Hematopoietic multipotent progenitor cell treated with erythropoietin and hydrocortisone succinate and interleukin-3 and kit ligand, for 6 days (in vitro differentiated cells): ENCODE measurements at places on chromosomes 3 and 15.

DNA sequence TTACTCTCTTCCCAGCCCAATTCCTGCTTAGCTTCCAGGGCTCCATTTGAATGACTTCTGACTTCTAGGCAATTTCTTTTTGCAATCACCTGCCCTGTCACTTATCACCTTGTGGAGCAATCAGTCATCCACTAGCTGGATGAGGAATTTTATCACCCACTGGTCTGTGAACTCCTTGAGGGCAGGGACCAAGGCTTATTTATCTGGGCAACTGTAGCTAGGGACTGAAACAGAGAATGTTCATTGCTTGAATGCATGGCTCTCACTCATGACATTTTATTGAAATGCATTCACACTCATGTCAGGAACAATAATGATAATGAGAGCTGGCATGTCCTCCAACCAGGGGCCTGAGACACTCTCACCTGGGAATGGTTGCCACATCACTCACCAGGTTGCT lies 15.5 kb downstream of the TNFAIP8L3 start:
- DNase-seq = no peak

DNA sequence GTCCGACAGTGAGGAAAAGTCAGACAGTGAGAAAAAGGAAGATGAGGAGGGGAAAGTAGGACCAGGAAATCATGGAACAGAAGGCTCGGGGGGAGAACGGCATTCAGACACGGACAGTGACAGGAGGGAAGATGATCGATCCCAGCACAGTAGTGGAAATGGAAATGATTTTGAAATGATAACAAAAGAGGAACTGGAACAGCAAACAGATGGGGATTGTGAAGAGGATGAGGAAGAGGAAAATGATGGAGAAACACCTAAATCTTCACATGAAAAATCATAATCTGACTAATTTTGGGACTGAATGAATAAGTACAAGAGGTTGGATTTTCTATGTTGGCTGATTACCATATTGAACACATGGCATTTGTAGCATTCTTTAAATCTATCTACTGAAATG lies 26.2 kb downstream of the SEC62 start:
- DNase-seq = no peak

DNA sequence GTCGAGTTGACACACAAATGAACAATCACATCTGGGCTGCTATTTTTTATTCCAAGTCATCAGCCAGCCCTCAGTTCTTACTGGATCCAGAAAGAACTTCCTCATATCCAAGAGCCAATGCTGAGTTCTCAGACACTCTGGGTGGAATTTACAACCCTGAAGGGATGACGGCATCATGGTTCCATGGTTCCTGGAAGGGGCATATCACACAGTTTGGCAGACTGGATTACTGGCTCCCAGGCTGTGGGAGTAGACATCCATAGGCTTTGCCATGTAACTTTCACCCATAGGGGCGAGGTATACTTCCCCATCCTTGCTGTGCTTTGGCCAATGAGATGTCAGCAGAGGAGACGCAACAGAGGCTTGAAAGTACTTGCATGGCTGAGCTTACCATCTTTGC lies 26.9 kb upstream of the KBTBD12 start:
- no peak for DNase-seq

DNA sequence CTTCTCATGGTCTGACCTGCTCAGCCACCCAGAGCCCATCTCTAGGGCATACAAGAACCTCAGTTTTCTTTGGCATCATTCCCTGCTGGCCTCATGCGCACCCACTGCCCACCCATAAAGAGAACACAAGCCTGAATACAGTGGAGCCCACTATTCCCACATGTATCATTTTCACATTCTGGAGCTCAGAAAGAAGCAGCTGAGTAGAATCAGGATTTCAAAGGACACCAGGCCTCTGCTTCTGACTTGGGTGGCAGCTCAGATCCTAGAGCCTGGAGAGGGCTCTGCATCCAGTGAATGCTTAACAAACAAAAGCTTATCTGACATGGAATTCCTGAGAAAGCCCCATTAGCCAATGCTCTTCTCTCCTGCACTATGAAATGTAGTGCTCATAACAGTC lies 34.7 kb downstream of the RBP2 start:
- no peak for DNase-seq

DNA sequence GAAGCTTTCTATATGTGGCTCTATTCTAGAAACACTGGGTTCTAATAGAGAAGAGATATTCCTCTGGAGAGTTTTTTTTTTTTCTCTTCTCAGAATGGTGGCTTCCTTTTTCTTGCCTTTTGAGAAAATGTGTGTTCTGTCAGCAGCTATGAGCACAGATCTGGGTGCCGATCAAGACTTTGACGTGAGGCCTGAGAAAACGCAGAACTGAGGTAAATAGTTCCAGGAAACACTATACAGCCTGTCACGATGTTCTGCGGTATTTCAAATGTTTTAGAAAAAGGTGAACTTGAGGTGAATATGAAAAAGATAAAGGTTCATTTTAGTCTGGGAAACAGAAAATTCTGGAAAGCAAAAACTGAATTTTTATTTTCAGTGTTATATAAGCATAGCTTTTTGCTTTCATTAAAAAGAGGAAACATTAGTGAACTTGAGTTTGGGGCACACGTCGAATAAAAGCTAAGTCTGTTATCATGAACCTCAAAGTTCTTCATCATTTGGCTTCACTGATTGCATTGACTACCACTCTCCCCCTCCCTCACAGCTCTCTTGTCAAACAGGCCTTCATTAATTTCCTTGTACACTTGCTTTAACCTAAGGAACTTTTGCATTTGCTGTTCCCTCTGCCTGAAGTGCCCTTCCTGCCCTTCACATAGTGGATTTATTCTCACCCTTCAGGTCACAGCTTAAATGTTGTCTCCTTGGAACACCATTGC lies 265.1 kb downstream of the NFKBIZ start:
- no peak for DNase-seq

GRCh38 chr15:25776071-25776746 lies 86.9 kb downstream of the ATP10A start:
- no peak for DNase-seq
